Amniotic epithelial cell (primary cell): ENCODE measurements at places on chromosomes 16 and 17.

- DNase-seq = no peak
Observed at GRCh38 chr16:57307365-57307764, 22.9 kb upstream of the PLLP start.

- DNase-seq = no peak
Observed at GRCh38 chr16:84678541-84678940, 21.3 kb upstream of the USP10 start.

- no peak for DNase-seq
Observed at GRCh38 chr16:907361-907760, 63.4 kb downstream of the LMF1 start.

DNA sequence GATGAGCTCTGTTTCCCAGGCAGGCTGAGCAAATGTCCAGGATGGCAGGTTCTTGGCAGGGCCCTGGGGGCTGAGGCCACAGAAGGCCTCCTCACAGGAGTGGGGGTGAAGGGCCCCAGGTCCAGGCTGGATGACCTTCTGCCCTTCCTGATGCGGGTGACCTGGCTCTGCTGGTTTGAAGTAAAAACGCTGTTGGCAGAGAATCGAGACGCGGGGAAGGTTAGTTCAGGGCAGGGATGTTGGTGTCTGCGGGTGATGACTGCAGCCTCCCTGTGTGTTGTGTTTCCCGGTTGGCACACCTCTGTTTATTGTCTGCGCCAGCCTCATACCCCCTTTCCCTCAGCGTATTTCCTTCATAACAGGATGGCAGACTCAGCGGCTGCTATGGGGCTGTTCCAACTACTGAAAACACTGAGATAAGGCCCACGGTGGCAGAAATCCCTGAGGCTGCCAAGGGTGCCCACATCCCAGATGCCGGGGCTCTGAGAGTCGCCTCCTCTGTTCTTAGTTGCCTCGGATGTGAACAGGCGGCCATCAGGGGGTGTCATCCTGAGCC, 104.6 kb downstream of the METRNL start:
- DNase-seq = no peak

GRCh38 chr16:57159447-57159846, 26.4 kb downstream of the PSME3IP1 start:
- DNase-seq = peak; percentile 15

DNA sequence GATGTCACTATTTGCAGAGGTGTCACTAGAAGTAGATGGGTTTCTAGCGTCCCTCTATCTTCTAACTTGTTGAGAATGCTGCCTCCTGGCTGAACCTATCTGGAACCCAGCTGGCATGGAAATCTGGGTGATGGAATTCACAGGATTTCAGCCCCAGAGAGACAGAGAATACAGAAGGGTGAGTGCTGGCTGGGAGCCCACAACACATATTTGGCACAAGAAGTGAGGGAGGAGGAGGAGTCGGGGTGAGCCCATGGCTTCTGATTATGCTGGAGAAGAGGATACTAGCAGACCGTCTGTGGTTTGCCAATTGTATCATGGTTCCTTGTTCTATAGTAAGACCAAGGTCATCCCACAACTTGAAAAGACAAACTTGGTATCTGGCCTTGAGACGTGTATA, 557.8 kb upstream of the SALL1 start:
- no peak for DNase-seq

DNA sequence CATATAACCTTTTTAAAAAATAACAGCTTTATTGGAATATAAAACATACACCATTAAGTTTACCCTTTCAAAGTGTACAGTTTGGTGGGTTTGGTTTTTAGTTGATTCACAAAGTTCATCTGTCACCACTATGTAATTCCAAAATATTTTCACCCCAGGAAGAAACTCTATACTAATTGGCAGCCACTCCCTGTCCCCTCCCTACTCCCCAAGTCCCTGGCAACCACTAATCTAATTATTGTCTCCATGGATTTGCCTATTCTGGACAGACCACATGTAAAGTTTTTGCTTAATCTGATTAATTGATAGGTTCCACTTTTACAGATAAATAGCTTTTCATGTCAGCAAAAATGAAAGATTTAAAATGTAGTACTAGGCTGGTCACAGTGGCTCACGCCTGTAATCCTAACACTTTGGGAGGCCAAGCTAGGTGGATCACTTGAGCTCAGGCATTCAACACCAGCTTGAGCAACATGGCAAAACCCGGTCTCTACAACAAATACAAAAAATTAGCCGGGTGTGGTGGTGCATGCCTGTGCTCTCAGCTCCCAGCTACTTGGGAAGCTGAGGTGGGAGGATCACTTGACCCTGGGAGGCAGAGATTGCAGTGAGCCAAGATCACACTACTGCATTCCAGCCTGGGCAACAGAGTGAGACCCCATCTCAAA, 25.0 kb upstream of the MAPK3 start:
- DNase-seq = no peak

GRCh38 chr16:1887711-1888354, 15.9 kb upstream of the MEIOB start:
- DNase-seq = no peak

DNA sequence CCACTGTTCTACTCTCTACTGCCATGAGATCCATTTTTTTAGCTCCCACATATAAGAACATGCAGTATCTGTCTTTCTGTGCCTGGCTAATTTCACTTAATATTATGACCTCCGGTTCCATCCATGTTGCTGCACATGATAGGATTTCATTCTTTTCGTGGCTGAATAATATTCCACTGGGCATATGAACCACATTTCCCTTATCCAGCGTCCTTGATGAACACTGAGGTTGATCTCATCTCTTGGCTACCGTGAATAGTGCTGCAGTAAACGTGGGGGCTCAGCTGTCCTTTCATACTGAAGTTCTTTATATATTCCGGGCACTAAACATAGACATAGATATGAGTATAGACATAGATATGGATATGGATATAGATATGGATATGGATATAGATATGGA, 109.3 kb upstream of the TNRC6C start:
- no peak for DNase-seq

GRCh38 chr17:81018044-81018802, 16.7 kb upstream of the BAIAP2 start:
- peak; percentile 61 for DNase-seq

DNA sequence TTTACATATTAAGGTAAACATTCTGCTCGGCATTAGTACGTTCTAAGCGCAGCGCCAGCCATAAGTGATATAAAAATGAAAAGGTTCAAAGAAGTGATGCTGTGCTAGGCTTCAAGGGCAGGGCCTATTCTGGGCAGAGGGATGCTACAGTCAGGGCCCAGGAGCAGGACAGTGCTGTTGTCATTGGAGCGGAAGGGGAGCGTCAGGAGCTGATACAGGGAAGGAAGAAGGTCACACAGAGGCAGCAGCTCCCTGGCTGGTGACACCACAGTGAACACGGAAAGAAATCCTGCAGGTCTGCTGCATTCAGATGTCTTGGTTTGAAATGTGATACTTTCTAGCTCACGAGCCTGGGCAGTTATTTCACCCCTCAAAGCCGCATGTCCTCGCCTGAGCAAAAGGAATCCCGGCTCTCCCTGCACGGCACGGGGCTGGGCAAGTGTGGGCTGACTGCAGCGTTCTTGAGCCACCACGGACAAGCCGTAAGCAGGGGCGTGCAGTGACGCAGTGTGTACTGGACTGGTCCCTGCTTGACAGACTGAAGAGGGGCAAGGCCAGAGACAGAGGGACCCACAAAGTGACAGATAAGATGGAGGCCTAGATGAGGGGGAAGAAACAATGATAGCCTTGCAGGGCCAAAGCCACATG, 41.1 kb downstream of the ZCCHC14 start:
- no peak for DNase-seq

DNA sequence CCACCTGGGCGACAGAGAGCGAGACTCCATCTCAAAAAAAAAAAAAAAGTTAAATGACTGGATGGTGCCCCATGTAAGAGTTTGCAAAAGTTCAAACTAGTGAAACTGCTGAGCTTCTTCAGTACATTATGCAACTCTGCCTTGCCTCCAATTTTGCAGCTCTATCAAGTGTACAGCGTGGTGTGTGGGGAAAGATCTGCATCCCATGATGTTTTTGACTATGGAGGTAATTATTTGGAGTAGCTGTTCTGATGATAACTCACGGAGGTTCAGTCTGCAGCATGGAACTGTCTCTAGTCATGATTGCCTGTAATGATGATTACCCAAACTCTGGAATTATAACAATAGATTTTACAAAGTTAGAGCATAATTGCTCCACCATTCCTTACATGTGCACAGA, 149.6 kb downstream of the PITPNC1 start:
- no peak for DNase-seq

GRCh38 chr17:66654764-66655163, 180.2 kb upstream of the CACNG5 start:
- DNase-seq = no peak

GRCh38 chr17:743139-743538, 8.9 kb downstream of the GEMIN4 start:
- no peak for DNase-seq

DNA sequence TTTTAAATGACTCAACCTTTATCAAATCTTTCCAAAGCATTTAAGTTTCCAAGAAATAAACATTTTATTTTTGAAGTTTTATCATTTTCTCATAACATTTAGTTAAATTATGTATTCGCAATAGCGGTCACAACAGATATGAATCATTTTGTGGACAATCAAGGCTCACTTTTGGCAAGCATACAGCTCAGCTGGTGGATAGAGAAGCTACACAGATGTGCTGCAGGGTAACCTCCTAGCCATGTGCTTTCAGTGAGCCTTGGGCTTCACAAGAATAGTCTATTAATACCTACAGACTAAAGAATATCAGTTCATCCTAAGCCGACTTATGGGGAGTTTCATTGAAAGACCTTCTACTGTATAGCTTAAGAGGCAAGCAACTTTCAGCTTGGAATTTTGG, 144.8 kb downstream of the MRTFB start:
- DNase-seq = peak; percentile 32
